Activated naive CD4-positive, alpha-beta T cell treated with anti-CD3 and anti-CD28 coated beads, Interleukin-2, amount 50 U/mL, for 72 hours (primary cell): ENCODE measurements at places on chromosomes 6 and 20. TPM values are rescaled to one million over a fixed set of nuclear protein-coding genes. Genes with fewer than 3 reads are reported as not detected.

TCP11 gene
- not detected for total RNA-seq

TREML1 gene
- not detected for total RNA-seq

TFAP2C gene
- not detected for total RNA-seq

RNF39 gene
- total RNA-seq = not detected

MLN gene
- total RNA-seq = not detected

PROKR2 gene
- total RNA-seq = not detected

AIF1 gene
- total RNA-seq = 117 TPM

- DNase-seq = no peak
Observed at GRCh38 chr6:20202324-20202658, 10.0 kb downstream of the MBOAT1 start.

GRCh38 chr20:8545212-8545611, 413.1 kb downstream of the PLCB1 start:
- no peak for DNase-seq

DNA sequence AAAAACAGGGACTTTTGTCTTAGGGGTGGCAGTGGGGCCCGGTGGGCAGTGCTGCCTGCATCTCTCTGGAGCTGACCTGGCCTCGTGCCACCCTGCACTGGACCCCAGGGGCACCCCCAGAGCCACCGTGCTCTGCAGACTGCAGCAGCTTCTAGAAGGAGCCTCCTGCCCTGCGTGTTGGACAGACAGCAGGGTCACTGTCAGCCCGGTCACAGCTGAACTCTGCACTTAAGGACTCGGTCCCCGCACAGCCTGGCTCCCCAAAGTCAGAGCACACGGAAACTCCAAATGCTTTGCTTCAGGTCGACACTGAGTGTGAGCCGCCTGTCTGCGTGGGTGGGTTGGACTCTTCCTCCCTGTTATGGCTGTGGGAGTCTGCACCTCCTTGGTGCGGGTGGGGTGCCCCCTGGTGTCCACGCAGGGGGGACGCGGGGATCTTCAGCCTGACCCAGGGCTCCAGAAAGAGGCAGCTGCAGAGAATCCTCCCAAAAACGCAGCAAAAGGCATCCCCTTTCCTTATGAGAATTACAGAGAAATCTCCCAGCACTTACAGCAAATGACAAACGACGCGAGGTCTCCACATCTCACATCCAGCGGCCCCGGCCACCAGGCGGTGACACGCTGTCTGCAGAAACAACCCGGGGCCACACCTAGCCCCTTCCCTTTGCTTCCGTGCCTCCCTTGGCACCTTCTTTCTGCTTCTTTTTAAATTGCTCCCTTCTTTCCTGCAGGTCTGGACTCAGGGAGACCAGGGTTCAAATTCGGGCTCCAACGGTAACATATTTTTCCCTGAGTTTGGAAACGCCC, 36.3 kb upstream of the DACT2 start:
- peak; percentile 54 for DNase-seq

DNA sequence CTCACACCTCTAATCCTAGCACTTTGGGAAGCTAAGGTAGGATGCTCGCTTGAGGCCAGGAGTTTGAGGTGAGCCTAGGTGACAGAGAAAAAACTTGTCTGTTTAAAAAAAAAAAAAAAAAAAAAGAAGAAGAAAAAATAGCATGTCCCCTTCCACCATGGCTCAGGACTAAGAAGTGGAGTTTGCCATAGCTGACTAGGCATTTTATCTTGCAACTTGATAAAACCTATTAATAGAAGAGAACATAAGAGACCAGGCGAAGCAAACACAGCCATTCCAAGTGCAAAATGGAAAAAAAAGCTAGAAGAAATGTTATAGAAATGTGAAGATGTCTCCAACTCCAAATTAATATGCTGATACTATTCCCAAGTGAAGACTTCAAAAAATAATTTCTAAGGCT, 277.5 kb downstream of the MEI4 start:
- DNase-seq = no peak

DNA sequence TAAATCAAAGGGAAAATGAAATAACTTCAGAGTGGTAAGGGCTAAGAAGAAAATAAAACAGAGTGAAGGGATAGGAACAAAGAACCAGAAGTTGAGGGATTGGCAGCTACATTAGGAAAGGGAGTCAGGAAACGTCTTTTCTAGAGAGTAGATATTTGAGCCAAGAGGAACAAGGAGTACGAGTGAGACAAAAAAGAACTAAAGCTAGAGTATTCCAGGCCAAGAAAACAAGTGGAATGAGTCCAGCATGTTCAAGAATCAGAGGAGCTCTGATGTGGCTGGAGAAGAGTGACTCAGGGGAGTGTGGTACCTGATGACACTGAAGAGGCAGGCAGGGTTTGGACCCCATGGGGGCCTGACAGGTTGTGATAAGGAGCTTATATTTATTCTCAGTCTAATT, 66.3 kb downstream of the CEP162 start:
- no peak for DNase-seq

GRCh38 chr6:75167325-75167724, 38.5 kb downstream of the COL12A1 start:
- DNase-seq = no peak

GRCh38 chr6:161169696-161170095, 104.2 kb downstream of the AGPAT4 start:
- DNase-seq = no peak

DNA sequence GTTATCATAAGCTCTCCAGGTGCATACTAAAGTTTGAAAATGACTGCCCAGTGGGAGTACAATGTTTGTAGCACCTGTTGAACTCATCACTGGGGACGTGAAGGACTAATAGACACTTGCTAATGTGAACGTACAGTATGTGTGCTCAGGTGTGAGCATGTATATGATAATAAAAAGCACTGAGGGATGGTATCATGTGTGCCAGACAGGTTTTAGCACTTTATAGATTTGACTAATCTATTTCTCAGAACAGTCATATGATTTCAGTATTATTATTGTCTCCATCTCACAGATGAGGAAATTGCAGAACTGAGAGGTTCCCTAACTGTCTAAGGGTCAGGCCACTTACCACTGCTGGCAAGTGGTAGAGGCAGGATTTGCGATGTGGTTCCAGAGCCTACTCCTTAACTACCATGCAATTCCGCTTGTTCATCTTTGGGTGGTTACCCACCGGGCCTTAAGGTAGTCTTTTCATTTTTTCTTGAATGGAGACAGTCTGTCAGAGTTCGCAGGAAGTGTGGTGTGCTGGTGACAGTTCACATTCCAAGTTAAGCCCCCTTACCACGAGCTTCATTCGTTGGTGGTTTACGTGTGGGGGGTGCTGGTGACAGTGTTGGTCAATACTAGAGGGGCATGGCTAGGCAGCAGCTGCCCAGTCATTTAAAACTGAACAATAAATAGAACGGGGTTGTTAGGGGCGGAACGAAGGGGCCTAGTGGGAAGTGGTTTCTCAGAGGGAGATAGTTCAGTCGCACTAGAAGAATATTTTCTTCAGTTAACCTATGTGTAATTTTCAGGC, 46.8 kb downstream of the RREB1 start:
- no peak for DNase-seq

GRCh38 chr6:142851601-142852000, 93.4 kb downstream of the HIVEP2 start:
- DNase-seq = no peak

DNA sequence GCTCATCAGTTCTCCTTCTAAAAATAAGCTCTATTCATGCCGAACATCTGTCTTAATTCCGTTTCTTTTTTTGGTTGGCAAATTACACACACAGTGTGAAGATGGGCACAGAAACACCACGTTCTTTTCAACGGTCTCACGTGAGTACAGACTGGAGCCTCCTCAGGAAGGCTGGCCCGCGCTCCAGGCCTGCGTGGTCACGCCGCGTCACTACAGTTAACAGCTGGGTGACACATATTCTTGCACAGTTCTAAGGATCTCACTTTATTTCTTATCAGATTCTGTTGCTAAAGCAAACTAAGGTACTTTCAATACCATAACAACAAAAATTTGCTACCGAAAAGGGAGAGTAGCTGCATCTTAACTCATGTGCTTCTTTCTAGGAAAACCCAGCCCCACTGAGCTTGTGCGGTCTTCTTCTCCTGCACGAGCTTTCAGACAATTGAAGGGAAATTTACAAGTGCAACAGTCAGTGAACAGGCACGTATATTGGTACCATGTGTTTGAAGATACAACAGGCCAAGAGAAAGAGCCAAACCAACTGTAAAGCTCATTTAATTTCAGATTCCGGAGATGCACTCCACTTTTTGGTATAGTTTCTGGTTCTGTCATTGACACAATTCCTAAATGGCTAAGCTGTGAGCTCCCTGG, 55.6 kb upstream of the MPC1 start:
- DNase-seq = no peak

DNA sequence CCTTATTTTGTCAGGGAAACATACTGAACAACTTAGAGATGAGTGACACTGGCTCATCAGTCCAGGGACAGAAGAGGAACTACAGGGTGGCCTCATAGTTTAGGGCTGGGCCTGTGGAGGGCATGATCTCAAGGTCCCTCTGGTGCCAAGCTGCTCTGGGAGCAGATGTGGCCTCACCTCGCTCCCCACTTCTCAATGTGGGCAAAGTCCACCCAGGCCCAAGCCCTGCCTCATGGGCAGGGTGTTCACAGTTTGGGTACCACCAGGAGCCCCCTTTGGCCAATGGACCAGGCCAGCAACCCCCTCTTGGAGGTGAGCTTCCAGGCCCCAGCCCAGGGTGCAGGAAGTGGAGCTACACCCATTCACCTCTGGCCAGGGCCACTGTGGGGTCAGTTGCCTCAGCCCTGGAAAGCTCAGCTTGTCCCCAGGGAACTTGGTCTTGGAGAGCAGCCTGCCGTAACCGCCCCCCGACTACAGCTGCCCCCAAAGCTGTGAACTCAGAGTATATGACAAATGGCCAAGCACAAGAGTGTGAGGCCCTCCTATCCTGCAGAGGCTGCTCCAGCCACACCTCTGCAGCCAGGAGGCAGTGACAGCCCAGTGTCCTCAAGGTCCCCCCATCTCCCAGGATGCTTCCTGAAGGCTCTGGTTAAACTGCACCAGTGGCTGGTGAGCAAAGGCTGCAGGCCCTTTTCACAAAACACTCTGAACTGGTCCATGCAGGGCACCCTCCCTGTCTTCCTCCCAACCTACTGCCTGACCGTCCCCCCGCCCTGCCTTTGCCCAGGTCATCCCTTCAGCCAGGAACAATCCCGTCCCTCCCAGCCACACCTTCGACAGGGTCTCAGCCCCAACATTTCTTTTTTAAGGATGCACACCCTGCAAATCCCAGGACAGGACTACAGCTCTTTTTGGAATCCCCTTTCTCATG, 3.6 kb downstream of the ADISSP start:
- DNase-seq = no peak

DNA sequence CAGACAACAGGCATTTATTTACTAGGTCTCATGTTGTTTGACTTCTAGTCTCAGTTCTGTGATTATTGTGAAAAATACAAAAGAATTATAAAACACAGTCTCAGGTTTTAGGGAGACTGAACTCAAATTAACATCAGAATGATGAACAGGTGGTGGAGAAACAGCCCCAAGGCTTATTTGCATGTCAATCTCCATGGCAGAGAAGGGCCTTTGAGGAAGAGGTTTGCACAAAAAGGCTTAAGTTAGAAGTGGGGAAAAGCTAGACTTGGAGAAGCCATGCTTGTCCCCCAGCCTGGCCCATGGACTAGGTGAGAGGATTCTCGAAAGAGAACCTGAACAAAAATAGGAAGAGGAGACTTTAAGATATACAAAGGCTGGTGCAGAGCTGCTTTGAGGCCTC, 183.3 kb downstream of the EDN1 start:
- no peak for DNase-seq

- DNase-seq = no peak
Observed at GRCh38 chr6:170289951-170290295, 955 bp downstream of the DLL1 start.

DNA sequence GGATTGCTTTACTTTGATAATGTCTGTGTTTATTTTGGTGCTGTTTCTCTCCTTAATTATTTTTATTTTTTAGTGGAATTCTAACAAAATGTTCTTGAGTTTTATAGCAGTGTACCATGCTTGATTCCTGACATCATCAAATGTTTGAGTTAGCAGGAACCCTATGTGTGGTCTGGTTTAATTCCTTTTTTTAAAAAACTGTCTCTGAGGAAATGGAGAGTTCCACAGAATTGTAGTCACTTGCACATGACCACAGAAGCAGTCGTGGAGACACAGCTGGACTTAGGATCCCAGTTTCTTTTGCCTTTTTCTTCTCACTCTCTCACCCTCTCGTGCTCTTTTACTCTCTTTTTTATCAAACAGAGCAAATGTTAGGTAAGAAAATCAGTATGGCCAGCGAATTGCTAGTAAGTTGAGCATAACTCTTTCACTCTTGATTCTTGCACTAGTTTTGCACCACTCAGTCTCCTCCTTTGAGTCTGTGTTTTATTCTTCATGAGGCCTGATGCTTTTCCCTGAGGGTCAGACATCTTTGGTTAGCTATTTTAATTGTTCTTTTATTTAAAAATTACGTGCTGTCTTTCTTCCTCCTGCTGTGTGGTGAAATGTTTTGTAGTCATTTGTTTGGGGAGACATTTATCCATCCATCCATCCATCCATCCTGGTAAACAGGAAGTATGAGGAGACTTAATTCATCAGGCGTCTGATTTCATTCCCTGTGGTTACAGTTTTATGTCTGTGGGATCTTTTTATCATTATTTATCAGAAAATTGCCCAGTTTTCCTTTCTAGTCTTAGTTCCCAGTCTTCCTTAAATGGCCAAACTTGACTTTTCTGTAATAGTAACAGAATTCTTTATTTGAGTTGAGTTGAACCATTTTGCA, 83.0 kb downstream of the SCAF8 start:
- no peak for DNase-seq

- DNase-seq = no peak
Observed at GRCh38 chr6:16766836-16767745, 5.8 kb upstream of the ATXN1 start.

DNA sequence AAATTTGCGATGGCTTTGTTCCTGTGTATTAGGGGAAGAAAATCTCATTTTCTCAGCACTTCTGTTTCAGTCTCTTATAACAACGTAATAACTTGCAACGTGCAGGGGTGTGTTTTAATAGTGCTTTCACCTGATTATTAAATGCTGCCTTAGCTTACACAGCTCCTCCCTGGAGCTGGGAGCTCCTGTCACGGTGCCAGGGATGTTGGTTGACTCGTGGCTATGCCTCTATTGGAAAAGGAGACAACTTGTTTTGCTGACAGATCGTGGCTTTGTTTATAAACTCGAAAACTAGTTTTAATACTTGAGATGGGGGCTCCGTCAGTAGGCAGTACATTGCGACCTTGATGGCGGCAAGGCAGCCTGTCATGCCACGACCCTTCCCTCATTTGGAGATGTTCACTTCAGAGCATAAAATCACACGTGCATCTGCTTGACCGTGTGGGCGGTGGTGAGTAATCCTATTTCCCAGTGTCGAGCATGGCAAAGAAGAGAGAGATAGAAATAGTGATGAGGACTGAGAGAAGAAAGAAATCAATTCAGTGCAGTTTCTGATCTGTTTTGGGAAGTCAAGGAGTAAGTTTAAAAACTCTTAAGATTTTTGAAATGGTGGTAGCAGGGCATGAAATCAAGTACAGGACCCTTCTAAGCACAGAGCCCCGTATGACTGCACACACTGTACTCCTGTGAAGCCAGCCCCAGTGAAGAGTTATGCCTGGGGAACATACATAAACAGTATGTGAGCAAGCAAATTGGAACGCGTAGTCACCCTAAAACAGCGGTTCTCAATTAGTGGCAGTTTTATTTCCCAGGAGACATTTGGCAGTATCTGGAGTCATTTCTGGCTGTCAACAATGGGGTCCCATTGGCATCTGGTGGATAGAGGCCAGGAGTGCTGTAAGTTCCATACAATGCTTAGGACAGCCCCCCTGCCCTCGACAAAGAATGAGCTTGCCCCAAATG, 147.2 kb downstream of the DOK5 start:
- DNase-seq = no peak

- no peak for DNase-seq
Observed at GRCh38 chr6:19042420-19042819, 655.3 kb downstream of the RNF144B start.
